ENCODE measurements at places on chromosomes 2 and 18.
A peak's percentile ranks its signal among the peaks of the same experiment; 100 is the strongest.

GRCh38 chr2:218329826-218330593 is 26.6 kb upstream of the CATIP start:
- DNase-seq: no peak

GRCh38 chr18:57698571-57699276 is 77.1 kb upstream of the NARS1 start:
- no peak for DNase-seq

DNA sequence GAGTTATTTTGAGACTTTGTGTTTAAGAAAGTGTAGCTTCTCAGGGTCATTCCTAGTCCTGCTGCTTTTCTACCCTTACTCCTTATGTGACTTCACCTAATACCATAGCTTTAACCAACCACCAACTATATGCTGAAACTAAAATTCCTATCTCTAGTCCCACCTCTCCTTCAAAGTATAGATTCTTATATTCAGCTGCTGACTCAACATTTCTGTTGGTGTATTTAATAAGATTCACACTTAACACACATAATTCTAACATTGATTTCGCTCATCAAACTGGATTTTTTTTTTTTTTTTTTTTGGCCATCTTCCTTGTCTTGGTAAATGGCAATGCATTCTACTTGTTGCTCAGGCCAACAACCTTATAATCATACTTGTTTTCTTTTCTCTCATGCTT is 30.1 kb downstream of the TAF1B start:
- no peak for DNase-seq

- no peak for DNase-seq
These were observed 49.9 kb downstream of the TRAF3IP1 start for GRCh38 chr2:238370094-238370822.

- no peak for DNase-seq
These were observed 452.1 kb downstream of the TMX3 start for GRCh38 chr18:68262690-68263294.

GRCh38 chr2:202129841-202130240 is 56.8 kb downstream of the KIAA2012 start:
- DNase-seq: no peak

GRCh38 chr2:52897511-52898044 is 870.0 kb upstream of the CHAC2 start:
- DNase-seq: no peak

- no peak for DNase-seq
These were observed 188.7 kb downstream of the ANKRD44 start for GRCh38 chr2:197121756-197122385.

- DNase-seq: no peak
These were observed 1.2 kb downstream of the PPP1CB start for GRCh38 chr2:28752631-28753376.

DNA sequence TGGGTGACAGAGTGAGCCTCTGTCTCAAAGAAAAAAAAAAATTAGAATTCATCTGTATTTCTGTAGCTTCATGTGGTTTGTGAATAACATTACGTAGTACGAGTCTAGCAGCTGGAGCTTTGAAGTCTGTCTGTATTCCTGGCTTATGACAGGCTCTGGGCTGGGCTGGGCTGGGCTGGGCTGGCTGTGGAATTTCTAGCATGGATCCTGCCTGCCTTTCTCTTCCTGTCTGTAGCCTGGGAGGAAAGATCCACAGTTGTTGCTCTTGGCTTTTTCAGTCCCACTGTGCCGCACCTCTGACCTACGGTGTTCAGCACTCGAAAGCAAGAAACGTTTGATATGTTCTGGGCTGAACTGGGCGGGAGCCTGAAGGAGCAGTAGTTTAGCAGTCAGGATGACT is 55.4 kb downstream of the BOLA3 start:
- no peak for DNase-seq

DNA sequence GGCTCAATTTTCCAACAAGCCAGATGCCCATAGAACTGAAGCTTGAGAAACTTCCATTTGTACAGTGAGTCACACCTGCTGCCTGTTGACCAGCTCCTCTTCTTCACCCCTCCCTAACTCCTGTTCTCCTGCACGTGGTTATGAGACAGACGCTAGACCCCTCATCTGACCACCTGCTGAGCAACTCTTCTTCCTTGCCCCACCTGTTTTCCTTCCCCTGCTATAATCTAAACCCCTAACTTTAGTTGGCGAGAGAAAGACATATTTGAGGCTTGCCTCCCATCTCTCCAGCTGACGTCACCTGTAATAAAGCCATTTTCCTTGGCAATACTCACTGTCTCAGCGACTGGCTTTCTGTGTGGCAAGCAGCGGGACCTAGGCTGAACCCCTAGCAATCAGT is 22.3 kb upstream of the ITM2C start:
- DNase-seq: no peak

- no peak for DNase-seq
These were observed 187.8 kb upstream of the TNP1 start for GRCh38 chr2:217047631-217048030.

DNA sequence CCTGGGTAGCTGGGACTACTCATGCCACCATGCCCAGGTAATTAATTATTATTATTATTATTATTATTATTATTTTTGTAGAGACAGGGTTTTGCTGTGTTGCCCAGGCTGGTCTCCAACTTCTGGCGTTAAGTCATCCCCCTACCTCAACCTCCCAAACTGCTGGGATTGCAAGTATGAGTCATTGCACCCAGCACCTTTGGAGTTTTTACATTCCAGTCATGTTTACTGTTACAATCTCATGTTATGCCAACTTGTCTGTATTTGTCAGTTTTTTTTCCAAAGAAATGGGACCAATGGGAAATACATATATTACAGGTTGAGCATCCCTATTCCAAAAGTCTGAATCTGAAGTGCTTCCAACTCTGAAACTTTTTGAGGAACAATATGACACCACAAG is 903.8 kb downstream of the SLC4A3 start:
- DNase-seq: no peak

DNA sequence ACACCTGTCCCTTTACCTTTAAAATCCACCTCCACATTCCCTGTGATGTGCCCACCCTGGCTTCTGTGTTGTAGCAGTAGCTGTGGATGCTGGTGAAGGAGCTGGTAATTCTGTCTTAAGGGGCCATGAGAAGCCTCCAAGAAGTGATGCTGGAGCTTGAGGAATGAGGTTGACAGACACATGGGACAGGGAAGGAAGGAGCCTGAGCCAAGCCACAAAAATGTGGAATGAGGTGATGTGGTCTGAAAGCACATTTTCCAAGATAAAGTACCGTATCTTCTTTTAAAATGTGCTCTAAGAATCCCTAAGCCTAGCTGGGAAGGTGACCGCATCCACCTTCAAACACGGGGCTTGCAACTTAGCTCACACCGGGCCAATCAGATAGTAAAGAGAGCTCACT is 31.2 kb downstream of the VWA3B start:
- DNase-seq: no peak

- DNase-seq: no peak
These were observed 66.1 kb upstream of the DTNA start for GRCh38 chr18:34643989-34644388.

DNA sequence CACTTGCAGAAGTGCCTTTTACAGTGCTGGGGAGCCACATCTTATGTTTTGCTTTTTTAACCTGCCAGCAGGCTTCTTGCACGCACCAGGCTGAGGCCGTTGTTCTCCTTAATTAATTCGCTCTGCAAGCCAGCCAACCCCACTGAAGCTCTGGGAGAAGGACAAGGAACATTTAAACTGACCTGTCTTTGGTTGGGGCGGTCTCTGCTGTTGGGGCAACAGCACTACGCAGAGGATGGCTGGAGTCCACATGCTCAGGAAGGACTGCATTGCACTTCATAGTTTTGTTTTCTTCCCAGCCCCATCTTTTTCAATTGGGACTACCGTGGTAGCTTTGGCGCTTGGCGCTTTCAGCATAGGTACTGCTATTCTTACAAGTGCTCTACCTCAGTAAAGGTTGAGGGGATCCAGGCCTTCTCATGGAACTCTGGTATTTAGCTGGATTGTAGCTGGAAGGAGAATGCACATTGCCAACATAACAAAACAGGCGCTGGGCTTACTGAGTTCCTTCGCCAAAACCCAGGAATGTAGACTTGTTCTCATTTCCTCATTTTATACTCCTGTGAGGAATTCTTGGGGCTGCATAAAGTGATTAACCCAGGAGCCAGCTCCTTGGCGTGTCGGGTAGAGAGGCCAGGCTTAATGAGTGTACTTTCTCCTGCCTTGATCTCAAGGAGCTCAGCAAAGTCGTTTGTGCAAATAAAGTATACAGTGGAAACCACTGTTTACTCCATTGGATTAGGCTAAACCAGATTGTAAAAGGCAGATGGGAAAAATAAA is 146.2 kb downstream of the PRKCE start:
- DNase-seq: no peak

- DNase-seq: no peak
These were observed 33.9 kb upstream of the TSPYL6 start for GRCh38 chr2:54289917-54290316.

DNA sequence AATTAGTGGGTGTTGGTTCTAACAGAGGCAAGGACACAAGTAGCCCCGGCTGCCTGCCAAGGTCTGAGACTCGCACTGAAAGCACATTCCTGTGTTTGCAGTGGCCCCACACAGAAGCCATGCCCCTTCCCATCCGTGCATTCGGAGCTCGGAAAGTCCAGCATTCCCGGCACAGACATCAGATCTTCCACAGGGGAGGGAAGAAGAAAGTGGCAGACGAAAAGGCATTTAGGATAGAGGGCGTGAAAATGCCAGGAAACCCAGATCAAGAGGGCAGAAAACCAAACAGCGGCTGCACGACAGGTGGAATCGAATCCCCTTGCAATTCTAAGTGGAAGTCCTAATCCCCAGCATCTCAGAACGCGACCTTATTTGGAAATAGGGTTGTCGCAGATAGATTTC is 105.5 kb upstream of the ASB18 start:
- DNase-seq: no peak

DNA sequence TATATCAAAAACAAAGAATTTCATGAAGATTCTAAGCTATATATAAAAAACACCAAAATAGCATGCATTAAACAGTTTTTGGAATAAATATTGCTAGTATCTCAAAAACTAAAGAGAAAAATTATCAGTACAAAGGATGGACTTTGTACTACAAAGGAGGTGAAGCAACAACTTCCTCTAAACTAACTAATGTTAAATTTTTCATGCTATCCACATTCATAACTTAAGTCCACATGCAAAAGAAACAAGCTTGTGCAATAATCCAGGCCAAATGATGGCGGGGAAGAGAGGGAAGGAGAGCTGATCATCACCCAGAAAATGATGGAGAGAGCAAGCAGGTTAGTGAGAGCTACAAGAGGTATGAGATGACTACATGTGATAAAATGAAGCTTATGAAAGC is 70.1 kb downstream of the KIDINS220 start:
- no peak for DNase-seq

GRCh38 chr2:98157557-98157956 is 70.6 kb downstream of the VWA3B start:
- no peak for DNase-seq

GRCh38 chr2:39356922-39357639 is 80.0 kb downstream of the MAP4K3 start:
- DNase-seq: no peak

GRCh38 chr2:73174244-73174643 is 28.1 kb upstream of the NOTO start:
- DNase-seq: no peak

GRCh38 chr2:163210430-163210918 is 371.9 kb upstream of the KCNH7 start:
- DNase-seq: no peak

GRCh38 chr2:43877782-43878464 is 39.2 kb downstream of the ABCG8 start:
- DNase-seq: peak; percentile 54

GRCh38 chr2:163701399-163702195 is 34.2 kb downstream of the FIGN start:
- no peak for DNase-seq

GRCh38 chr2:179898873-179899272 is 37.5 kb upstream of the ZNF385B start:
- no peak for DNase-seq

DNA sequence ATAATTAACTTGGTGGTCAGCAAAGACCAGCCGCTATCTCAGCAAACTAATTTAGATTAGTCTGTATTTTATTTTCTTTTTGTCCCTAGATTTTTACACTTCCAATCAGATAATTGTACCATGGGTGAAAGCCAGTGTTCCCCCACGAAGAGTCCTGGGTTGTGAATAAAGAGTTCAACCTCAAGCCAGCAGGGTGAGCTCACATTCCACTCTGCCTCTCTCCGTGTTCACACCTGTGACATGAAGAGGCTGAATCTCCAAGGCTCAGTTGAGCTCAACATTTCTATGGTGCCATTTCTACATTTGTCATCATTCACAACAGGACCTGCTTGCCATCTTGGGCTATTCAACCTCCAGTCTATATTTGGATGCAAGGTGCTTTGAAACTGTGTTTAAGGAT is 771.5 kb downstream of the GALR1 start:
- DNase-seq: no peak

- DNase-seq: no peak
These were observed 380.3 kb downstream of the NRXN1 start for GRCh38 chr2:50651676-50652075.

DNA sequence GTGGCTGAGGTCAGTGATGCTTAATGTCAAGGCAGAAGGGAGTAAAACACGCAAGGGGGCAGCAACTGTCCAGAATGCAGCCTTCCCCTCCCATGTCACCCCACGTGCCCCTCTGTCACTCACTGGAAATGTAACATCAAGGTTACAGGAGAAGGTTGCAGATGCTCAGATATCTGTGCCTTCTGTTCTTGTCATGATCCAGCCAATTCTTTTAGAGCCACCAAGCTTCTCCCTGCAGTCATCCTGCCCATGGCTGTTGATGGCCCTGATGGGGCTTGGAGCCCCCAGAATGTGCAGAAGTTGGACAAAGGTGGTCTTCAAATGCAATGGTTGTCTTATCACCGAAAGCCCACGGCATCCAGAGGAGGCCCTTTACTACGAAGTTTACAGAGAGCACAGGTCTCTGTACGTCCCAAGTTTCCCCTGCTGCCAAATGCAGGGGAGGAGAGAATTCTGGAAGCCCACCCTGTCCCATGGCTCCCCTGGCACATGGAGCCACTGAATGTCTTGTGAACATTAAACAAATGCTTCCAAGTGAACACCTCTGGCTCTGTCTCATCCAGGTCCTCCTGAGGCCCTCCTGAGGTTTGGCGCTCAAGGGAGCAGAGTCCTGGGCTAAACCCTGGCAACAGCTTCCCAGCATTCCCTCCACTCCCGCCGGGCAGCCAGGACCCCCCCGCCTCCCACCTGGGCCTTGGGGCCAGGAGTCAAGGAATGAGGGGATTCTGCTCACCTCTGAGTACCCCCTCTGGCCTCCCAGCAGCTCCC is 4.5 kb upstream of the GPR55 start:
- no peak for DNase-seq

DNA sequence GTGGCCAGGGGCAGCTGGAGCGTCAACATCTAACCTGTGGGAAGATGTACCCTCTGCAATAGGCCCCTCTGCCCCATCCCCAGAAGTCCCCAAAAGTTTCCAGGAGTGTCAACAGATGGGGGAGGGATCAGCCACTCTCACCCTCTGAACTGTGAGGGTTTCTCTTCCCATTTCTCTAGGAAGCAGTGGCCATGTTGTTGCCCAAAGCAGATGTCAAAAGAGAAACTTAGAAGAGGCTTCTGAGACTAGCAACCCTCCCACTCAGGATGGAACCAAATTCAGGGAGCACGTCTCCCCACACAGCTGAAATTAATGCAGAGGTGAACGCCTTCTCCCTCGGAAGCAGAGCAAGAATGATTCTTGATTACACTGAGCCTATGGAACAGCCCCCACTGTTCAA is 70.3 kb downstream of the ARL4C start:
- no peak for DNase-seq

- no peak for DNase-seq
These were observed 31.0 kb downstream of the INO80D start for GRCh38 chr2:206054952-206055351.

Measured in CD4-positive, alpha-beta T cell treated with Interleukin-4 for 4 hours (primary cell).